AG04450 (cell line): ENCODE measurements at places on chromosomes 1 and 21. TPM values are rescaled to one million over a fixed set of nuclear protein-coding genes. Genes with fewer than 3 reads are reported as not detected.

The FCMR gene
- polyA plus RNA-seq, result 1.1 and 1.2 TPM in 2 replicates

The RXRG gene
- polyA plus RNA-seq, result not detected in 2 replicates

The NUF2 gene
- 4.2 and 8.1 TPM in 2 replicates for polyA plus RNA-seq

The GFI1 gene
- polyA plus RNA-seq, result 0.04 and 0.09 TPM in 2 replicates

The RIMKLA gene
- polyA plus RNA-seq, result not detected in 2 replicates

The TOMM40L gene
- 9.3 and 9.9 TPM in 2 replicates for polyA plus RNA-seq

The C1orf210 gene
- not detected in 2 replicates for polyA plus RNA-seq

The UQCRH gene
- polyA plus RNA-seq, result 611 and 757 TPM in 2 replicates

The FTCD gene
- not detected in 2 replicates for polyA plus RNA-seq

The USH2A gene
- 0.01 TPM in 2 replicates for polyA plus RNA-seq

DNA sequence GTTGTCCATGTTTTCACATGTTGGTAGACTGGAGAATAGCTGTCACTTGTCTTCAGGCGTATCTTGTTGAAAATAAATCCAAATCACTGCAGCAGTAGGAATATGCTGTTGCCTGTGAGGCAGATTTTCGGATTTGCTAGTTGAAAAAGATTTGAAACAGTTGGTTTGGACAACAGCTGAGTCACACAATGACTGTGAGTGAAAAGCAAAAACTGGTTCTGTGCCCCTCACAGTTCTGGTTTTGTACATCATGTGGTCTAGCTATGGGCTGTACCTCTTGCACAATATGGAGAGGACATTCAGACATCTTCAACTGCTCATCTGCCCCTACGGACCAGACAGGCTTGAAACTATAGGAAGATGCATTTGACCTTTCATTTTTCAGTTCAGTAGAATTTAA, 1.8 kb downstream of the ARF1 start:
- peak; percentile 50 for DNase-seq

GRCh38 chr1:97505816-97506215, 415.0 kb downstream of the DPYD start:
- no peak for DNase-seq

GRCh38 chr1:206526064-206526911, 19.0 kb downstream of the RASSF5 start:
- no peak for DNase-seq

DNA sequence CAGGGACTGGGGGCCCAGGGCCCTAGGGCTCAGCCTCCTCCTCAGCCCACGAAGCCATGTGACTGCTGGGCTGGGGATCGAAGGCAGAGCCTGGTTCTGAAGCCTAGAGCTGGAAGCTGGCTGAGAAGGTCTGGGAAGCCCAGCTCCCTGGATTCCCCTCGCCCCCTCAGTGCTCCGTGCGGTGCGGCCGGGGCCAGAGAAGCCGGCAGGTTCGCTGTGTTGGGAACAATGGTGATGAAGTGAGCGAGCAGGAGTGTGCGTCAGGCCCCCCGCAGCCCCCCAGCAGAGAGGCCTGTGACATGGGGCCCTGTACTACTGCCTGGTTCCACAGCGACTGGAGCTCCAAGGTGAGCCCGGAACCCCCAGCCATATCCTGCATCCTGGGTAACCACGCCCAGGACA, 9.1 kb downstream of the ADAMTSL4 start:
- DNase-seq, result no peak

- DNase-seq, result no peak
These were observed 2.7 kb upstream of the PRKACB start for GRCh38 chr1:84141182-84142003.

- no peak for DNase-seq
These were observed 20.9 kb upstream of the MAN1A2 start for GRCh38 chr1:117346206-117346928.

- no peak for DNase-seq
These were observed 48.3 kb upstream of the POFUT2 start for GRCh38 chr21:45335761-45336534.

DNA sequence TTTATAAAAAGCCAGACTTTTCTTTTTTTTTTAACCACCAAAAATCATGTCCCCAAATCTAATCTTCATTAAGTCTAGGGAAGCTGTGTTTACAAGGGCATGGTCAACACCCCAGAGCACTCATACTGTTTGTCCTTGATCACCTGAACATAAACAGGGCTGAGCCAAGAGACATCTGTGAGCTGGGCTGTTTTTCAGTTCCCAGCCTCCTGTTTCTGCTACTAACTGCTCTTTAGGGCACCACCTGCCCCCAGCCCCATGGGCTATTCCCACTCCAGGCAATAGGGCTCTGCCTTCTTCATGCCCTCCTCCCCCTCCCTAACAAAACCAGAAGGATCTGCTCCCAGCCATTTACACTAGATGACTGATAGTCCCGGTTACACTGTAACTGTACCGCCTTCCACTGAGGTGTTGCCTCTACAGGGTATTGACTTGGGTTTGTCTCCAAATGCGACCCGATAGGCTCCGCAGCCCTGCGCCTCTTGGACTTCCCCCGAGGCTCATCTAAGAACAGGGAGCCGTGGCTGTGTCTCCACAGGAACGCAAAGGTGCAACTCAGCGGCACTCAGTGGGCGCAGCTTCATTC, 11.7 kb upstream of the SLC26A9 start:
- no peak for DNase-seq

DNA sequence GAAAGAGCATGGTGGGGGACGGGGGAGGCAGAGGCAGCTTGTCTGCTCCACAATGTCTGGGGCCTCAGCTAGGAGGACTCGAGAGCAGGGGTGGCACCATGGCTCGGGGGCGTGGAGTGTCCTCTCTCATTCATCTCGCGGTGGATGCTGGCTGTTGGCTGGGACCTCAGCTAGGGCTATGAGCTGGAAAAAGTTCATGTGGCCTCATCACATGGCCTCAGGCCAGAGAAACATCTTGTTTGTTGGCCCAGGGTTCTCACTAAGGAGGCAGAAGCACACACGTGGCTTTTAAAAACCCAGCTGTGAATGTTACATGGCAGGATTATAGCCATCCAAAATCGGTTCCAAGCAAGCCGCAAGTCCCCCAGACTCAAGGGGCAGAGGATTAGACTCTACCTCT, 6.2 kb upstream of the CENPS start:
- no peak for DNase-seq

GRCh38 chr1:104787866-104788510, 1038.3 kb downstream of the AMY1C start:
- DNase-seq, result no peak

DNA sequence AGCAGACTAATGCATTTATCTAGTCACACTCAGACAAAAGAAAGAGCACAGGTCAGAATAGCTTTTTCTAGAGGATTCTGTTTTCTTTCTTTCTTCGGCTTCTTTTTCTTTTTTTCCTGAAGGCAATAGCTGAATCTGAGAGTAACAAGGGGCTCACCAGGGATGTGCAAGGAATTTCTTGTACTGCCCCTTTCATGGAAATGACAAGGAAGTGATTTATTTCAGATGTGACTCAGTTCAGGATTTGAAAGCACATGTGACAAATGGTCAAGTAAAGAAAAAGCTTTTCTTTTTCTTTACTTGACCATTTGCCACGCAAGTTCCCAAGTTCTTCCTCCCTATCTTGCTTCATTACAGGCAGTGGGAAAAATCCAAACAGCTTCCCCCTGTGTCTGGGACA, 202.0 kb downstream of the GABPA start:
- DNase-seq, result no peak

DNA sequence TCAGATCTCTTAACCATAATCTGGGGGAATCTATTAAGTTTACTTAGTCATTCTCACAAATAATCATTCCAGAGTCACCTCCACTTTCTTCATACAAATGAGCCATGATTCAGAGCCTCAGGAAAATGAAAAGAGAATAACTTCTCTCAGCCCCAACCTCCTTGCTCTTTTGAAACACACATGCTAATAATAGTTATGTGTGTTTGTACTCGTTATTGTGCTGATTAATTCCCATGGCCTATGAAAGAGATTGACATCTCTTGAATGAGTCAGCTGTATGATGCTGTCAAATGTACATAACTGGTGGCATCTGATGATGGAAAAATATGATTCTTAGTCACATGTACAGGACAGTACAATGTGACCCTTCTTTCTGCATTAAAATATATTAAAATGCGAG, 41.5 kb downstream of the DTL start:
- no peak for DNase-seq

DNA sequence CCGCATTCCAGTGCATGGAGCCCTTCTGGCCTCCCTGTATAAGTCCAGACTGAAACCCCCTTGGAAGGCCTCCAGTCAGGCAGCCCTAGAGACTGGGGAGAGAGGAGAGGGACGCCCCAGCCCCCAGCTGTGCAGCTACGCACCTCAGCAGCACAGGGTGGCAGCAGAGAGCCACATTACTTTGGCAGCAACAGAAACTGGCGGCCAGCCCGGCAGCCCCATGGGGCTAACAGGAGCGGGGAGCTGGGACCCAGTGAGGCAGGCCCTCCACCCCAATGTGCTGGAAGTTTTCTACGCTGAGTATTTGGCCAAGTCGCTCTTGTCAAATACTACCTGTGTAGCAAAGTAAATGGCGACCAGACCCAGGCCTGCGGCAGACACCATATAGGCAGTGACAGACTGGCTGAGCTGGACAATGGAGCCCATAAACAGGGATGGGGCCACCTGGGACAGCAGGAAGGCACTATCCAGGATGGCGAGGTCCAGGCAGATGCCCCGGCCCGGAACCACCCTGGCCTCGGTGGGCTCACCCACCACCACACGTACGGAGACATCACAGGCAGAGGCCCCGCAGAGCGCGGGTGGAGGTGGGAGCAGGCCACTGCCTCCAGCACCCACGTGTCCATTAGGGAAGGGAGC, 21.2 kb downstream of the SLC45A3 start:
- DNase-seq, result no peak

DNA sequence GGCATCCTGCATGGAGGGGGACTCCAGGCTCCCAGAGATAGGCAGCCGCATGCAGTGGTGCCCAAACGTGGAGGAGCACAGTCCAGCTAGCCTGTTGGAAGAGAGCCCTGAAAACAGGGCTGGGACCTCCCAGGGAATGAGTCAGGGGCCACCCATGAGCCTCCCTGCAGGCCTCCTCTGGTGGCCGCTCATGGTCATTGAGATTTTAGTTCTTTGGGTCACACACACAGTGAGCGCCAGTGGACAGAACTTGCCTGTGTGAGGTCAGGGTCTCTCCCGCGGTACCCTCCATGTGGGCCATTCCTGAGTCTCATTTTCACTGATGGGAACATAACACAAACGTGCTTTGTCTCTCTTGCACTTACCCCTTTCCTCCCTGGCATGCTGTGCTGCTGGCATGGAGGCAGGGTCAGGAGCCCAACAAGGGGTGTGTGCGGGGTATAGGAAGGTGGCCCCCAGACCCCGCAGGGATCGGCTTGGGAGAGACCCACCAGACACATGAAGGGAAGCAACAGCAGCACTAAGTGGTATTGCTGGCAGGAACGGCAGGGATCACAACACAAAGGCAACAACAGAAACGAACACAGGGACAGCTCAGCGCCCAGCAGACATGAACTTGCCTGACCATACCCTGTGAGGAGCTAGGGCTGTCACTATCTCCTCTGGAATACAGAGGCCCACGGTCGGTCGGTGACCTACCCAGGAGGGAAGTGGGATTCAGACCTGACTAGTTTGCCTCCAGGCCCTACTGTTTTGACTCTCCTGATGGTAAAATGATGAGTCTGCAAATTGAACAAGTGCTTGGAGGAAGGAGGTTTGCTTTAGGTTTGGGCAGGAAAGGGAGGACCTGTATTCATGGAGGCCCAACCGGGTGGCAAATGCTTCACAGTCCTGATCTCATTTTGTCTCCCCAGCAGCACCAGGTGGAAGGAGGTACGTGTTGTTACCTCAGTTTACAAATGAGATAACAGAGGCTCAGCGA, 31.8 kb downstream of the ABCG1 start:
- no peak for DNase-seq

GRCh38 chr21:45556645-45557615, 14.7 kb upstream of the SLC19A1 start:
- DNase-seq, result no peak

DNA sequence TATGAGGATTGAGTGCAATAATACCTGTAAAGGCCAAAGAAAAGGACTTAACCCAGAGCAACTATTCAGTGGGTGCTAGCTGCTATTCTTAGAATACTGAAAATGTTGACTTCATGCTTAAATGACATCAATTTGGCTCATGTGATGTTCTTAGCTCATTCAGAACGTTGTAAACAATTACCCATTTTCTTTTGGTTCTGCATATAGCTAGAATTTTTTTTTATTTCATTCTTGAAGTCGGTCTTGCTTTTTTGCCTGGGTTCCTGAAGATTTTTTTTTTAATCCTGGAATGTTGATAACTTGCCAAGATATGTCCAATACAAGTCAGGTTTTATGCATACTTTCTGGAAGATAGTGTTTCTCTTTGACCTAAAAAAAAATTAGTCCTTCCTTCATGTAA, 772.0 kb downstream of the LTN1 start:
- DNase-seq, result no peak

DNA sequence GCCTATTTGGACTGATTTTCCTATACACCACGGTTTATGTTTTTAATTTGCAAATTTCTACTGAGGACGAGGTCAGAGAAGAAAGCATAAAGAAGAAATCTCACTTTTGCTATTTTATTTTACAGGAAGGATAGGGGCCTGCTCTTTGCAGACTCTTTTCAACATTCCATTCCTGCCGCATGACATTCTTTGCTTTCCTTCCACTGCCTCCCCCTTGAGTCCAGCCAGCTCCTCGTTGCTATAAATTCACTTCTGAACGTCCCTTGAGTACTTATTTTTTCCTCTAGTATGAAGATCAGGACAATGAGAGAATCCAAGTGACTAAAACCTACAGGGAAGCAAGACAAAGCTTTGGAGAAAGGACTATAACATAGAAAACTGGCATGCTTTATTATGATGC, 53.4 kb upstream of the PTGFR start:
- DNase-seq, result no peak

GRCh38 chr1:9910076-9910422, at the start of gene CTNNBIP1:
CTNNBIP1 (minus strand) TSS chr1:9910269; CDS start chr1:9872064, 38,205 bp downstream.
- no peak for DNase-seq

GRCh38 chr1:227900571-227901051, 47.1 kb downstream of the WNT9A start:
- DNase-seq, result no peak

DNA sequence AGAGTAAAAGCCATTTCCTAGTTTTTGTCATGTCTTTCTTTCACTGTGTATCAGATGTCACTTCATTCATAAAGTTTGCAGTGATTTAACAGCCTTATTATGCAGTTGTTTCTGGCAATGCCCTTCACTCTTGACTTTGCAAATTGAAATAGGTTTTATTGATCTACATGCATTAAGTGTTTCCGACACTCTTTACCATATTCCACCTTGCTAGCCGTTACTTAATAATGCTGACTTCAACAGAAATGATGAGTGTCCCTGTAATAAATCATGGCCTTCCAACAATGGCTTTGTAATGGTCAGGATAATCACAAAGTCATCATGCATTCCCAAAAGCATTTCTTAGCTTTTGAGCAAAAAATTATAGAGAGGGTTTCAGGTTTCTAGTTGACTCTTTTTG, 236.8 kb upstream of the FMN2 start:
- no peak for DNase-seq

GRCh38 chr1:117447661-117448060, 80.4 kb downstream of the MAN1A2 start:
- no peak for DNase-seq

GRCh38 chr1:229856009-229856650, 210.9 kb upstream of the GALNT2 start:
- DNase-seq, result no peak
